ENCODE measurements at places on chromosomes 16 and 17. TPM values are rescaled to one million over a fixed set of nuclear protein-coding genes. Genes with fewer than 3 reads are reported as not detected.

The P2RX5 gene
- total RNA-seq: 23.8 TPM

The DNAAF8 gene
- 1.3 TPM for total RNA-seq

The NR1D1 gene
- total RNA-seq: 8.8 TPM

The OTOP2 gene
- not detected for total RNA-seq

The KRTAP1-5 gene
- not detected for total RNA-seq

The EIF3CL gene
- 65.6 TPM for total RNA-seq

The HCRT gene
- not detected for total RNA-seq

The DHRS7C gene
- total RNA-seq: not detected

The SKAP1 gene
- total RNA-seq: 0.34 TPM

The TVP23B gene
- 66.0 TPM for total RNA-seq

The OR2C1 gene
- not detected for total RNA-seq

The HOXB6 gene
- total RNA-seq: 3.3 TPM

The KCNJ12 gene
- 1.4 TPM for total RNA-seq

Measured in A549 treated with ZK216348 at 1 μM for 4 hours (cell line).